ENCODE measurements at places on chromosomes 5 and 9. TPM values are rescaled to one million over a fixed set of nuclear protein-coding genes. Genes with fewer than 3 reads are reported as not detected.

DNA sequence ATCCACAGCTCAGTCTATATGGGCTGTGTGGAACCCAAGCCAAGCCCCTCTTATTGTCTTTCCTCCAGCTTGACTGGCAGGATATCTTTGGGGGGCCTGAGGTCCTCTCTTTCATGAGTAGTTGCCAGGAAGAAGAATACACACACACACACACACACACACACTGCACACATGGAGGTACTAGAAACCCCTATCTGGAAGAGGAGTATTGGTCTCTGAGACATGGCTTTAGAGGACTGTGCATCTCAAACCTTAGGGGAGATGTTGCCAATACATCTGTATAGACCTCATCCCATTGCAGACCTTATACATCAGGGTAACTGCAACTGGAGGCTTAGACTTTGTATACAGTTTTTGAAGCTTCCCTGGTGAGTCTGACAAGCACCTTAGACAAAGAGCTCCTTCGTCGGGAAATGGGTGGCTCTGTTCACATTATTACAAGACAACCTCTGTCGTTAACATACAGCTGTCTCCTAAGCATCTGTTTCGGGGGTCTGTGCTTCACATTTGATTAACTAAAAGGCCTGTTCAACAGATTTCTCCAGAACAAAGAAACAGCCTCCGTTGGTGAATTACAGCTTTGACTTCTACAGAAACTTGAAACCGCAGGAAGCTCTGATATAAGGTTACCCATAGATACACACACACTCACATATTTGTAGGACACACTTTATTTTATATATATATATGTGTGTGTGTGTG is 5.5 kb upstream of the ENTREP1 start:
- DNase-seq = no peak

DNA sequence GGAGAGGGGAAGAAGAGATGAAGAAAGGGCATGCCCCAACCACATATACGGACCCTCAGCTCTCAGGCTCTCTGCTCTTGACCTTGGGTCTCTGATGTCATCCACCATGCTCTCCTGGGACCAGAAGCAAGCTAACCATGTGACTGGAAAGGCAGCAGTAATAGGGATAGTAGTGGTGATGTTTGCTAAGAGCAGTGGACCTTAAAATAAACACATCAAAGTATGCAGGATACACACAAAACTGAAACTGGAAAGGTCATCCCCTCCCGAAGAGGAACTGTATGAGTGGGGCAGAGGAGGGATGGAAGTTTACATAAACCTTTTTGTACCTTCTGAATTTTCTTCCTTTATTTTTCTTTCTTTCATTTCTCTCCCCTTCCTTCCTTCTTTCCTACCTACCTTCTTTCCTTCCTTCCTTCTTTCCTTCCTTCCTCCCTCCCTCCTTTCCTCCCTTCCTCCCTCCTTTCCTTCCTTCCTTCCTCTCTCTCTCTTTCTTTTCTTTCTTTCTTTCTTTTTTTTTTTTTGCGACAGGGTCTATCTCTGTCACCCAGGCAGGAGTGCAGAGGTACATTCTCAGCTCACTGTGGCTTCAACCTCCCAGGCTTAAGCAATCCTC is 8.1 kb upstream of the PTPN3 start:
- no peak for DNase-seq

DNA sequence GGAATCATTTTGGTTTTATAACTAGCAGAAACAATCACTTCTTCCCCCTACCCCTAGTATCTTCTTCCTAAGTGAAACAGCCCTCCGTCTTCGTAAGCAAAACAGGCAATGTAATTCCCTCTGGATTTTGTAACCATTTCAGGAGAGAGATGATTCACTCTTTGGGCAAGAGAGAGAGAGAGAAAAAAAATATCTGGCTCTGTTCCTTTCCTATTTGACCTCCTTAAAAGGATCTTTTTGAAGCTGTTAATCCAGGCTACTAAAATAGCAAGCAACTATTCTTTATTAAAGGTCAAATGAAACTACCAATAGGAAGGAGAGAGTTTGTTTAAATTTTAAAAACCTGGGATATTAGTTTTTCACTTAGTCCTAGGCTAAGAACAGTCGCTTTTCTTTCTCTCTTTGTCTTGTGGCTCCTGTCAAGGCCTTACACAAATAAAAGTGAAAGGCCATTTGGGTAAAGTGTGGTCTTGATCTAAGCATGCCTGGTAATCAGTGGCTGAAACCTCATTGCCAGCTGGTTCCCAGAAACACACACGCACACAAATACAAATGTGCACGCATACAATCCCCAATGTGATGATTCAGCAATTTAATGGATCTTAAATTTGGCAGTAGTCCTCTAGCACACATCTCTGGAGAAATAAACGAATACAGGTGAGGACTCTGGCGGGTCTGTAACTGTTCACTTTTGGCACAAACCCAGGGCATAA is 70.2 kb downstream of the PRUNE2 start:
- DNase-seq = no peak

The NINJ1 gene
- 29.4 TPM for total RNA-seq

- DNase-seq = no peak
These were observed 682.3 kb downstream of the BRINP1 start for GRCh38 chr9:118686959-118687358.

- DNase-seq = no peak
These were observed 193.3 kb upstream of the GRIN3A start for GRCh38 chr9:101931756-101932155.

GRCh38 chr9:79765466-79765865 is 193.7 kb downstream of the TLE4 start:
- DNase-seq = no peak

- DNase-seq = no peak
These were observed 590.9 kb upstream of the ZNF608 start for GRCh38 chr5:125337294-125337693.

DNA sequence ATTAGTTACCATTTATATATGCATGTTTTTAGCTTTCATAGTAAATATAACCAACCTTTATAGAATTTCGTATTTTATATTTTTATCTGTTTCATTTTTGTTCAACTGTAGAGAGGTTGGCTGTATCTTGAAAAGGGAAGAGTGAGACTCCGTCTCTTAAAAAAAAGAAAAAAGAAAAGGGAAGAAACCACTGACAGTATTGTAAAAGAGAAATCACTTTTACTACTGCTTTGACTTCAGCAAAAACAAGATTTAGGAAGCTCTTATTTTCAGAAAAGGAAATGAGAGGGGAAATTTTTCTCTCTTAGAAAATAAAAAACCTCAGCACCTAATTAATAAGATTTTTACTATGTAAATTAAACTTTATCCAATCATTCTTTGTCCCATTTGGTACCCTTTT is 14.4 kb downstream of the POLK start:
- DNase-seq = no peak

DNA sequence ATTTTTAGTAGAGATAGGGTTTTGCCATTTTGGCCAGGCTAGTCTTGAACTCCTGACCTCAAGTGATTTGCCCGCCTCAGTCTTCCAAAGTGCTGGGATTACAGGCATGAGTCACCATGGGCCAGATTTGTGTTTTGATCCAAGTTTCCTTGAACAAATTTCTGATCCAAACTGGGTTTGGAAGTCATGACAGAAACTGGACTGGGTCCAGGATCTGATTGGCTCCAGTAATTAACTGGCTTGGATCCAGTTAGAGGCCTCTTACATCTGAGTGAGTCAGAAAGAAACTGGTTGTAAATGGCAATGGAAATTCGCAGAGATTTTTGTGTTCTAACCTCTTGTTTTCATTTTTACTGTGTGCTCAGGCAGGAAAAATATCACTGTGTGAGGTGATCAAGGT is 141.6 kb downstream of the SLC25A46 start:
- DNase-seq = peak; percentile 39

DNA sequence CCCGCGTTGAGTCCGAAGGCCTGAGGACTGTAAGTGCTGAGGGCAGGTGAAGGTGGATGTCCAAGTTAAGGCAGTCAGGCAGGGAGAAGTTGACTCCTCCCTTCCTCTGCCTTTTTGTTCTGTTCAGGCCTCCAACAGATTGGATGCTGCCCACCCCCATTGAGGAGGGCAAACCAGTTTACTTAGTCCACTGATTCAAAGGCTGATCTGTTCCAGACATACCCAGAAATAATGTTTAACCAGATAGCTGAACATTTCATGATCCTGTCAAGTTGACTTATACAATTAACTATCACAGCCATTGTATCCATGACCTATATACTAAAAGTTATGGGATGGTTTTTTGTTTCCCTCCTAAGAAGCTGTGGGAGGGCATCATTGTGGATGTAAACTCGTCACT is 8.3 kb upstream of the TEX48 start:
- DNase-seq = no peak

DNA sequence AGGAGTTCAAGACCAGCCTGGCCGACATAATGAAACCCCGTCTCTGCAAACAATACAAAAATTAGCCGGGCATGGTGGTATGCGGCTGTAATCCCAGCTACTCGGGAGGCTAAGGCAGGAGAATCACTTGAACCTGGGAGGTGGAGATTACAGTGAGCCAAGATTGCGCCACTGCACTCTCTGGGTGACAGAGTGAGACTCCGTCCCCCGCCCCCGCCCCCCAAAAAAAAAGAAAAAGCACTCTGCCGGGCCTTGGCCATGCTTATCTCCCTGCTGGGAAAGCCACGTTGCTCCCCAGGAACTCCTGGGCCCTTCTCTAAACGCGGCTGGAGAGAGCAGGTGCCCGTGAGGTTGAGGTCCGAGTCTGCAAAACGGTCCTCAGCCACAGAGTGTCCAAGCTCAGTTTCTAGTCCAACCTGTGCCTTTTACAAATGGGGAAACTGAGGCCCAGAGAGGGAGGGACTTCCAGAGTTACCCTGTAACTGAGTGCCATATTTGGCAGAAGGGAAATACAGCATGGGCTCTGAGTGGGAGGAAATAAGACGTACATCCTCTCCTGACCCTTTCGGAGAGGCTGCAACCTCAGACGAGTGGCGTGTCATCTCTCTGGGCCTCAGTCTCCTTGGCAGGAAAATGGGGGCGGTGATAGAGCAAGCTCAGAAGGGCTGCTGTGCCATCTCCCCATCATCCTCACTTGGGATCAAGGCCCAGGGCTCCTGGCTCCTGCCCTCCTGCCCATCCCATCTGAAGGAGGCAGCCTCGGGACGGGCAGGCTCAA is 6.6 kb upstream of the PHYHD1 start:
- no peak for DNase-seq

GRCh38 chr9:93231121-93231694 is 47.3 kb downstream of the WNK2 start:
- DNase-seq = peak; percentile 78

The CTXN3 gene
- total RNA-seq = not detected

- DNase-seq = no peak
These were observed 81.3 kb downstream of the RAPGEF1 start for GRCh38 chr9:131658377-131659129.
